ENCODE measurements at places on chromosomes 13 and 19.

- DNase-seq: peak; percentile 89
These were observed 5.5 kb upstream of the CCNE1 start for GRCh38 chr19:29806098-29806866.

GRCh38 chr19:50020481-50020880 is 4.7 kb downstream of the VRK3 start:
- peak; percentile 62 for DNase-seq

DNA sequence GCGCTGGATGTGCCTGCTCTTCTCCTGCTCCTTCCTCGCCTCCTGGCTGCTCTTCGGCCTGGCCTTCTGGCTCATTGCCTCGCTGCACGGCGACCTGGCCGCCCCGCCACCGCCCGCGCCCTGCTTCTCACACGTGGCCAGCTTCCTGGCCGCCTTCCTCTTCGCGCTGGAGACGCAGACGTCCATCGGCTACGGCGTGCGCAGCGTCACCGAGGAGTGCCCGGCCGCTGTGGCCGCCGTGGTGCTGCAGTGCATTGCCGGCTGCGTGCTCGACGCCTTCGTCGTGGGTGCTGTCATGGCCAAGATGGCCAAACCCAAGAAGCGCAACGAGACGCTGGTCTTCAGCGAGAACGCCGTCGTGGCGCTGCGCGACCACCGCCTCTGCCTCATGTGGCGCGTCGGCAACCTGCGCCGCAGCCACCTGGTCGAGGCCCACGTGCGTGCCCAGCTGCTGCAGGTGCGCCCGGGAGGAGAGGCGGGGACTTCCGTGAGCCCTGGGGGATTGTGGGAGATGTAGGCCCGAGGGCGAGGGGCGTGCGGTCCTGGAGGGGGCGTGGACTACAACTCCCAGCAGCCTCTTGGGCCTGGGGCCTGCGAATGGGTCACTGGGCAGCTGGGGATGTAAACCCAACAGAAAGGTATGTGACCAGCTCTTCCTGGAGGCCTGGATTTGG is 6.7 kb downstream of the KCNJ14 start:
- DNase-seq: no peak

- DNase-seq: peak; percentile 86
These were observed 9.1 kb downstream of the LYL1 start for GRCh38 chr19:13093407-13094105.

DNA sequence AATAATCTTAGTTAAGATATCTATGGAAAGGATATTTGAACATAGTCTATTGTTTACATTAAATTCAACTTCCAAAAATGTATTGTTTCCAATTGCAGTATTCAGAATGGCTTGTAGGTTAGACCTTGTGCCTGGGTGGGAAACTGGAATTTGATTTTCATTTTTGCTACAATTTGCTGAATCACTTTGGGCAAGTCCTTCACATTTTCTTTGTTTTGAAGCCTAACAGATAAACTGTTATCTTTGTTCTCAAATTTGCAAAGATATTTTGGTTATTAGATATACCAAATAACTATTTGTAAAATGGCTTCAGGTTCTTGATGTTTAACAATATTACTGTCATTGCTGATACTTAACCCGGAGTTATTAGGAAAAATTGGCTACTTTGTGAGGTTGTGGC is 82.6 kb downstream of the WDFY2 start:
- no peak for DNase-seq

DNA sequence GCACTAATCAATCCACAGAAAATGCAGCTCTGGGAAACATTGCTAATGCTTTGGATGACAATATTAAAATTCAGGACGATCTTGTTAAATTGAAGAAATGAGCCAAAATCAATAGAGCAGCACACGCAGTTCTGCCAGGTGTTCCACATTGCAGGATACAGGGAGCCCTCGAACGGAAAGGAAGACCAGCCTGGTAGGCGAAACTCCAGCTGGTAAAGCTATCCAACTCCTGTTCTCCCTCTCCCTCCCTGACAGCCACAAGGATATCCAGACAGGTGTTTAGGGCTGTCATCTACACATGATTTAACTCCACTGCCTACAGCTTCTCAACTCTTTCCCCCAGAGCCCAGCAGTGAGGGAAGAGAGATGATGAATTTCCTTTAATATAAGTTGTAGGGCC is 67.7 kb downstream of the EPSTI1 start:
- DNase-seq: no peak

DNA sequence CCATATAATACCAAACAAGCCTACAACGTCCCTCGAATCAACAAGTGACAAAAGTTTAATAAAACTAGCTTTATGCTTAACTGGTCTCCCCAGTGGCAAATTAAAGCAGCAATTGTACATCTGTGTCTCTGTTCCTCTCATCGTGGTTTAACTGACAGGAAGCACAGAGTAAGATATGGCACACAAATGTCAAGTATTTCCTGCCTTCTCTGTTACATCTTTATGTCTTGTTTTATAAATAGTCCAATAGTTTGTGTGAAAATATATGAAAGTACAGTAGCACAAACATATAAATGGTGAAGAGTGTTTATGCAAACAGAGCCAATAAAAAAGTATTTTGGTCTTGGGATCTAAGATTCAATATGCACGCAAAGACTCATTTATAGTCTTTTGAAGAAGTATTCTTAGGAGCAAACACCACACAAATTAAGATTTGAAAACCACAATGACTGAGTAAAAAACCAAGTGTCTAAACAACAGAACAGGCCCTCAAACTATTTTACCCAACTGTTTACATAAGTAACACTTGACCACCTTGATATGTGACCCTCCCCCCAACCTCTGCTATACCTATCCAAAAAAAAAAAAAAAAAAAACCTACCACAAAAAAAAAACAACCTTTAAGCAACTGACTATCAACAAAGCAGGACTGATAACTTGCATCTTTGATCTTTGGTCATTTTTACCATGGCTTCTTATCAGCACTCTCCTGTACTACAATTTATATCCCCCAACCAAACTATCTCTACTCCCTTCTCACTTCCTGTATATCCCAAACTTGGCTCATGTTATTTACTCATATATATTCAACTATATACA is 14.0 kb downstream of the ELF1 start:
- no peak for DNase-seq

- DNase-seq: no peak
These were observed 205.8 kb downstream of the LMO7 start for GRCh38 chr13:75841905-75842304.

GRCh38 chr19:2252055-2252796 is 3.1 kb downstream of the AMH start:
- no peak for DNase-seq

DNA sequence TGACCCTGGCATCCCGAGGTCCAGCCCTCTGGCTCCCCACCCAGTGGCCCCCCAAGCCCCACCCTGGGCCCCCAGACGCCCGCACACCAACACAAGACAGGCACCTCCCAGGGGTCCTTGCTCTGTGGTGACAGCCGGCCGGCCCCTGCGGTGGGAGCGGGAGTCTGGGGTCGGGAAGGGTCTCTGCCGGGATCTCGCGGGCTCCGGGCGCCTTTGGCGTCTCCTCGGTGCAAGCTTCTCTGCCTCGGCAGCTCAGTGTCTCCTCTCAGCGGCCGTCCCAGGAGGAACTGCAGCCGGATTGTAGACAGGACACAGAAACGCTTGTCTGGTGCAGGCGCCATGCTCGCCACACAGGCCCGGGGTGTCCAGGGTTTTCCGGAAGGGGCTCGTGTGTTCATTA is 43.7 kb downstream of the TMEM255B start:
- no peak for DNase-seq

- no peak for DNase-seq
These were observed 65.6 kb upstream of the USE1 start for GRCh38 chr19:17149393-17150135.

- DNase-seq: no peak
These were observed 48.9 kb upstream of the URAD start for GRCh38 chr13:28037399-28037798.

DNA sequence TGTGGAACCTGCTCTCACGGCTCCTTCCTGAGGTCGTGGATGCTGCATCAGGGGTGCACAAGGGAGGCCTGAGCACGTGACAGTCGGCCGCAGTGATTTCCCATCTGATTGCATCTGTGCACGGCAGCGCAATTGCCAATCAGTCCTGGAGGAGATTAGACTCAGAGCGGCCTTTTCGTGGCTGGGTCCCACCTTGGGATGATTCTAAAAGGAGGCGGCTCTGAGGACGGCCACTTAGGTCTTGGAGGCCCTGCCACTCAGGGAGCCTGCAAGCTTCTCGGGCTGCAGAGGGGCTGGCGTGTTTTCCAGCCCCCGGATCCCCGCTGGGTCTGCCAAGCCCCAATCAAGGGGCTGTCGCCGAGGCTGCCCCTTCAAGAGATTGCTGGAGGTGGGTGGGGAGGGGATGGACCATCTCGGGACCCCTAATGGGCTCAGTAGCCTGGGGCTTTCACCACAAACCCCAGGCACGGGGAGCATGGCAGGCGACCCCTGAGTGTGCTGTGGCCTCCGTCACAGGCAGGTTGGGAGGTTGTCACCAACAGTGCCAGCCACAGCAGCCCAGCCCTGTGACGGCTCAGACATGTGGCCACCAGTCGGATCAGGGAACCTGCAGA is 51.6 kb downstream of the SOX1 start:
- DNase-seq: no peak

DNA sequence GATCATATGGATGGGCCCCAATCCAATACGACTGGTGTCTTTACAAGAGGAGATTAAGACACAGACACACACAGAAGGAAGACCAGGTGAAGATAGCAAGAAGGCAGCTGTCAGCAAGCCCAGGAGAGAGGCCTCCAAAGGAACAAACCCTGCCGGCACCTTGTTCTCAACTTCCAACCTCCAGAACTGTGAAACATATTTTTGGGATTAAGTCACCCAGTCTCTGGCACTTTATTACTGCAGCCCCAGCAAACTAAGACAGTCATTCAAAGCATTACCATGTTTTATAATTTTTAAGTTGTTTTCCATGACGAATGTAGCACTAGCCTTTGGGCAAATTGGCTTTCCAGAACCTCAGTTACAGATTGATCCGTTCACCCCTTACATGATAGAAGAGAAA is 11.3 kb downstream of the STARD13 start:
- no peak for DNase-seq

- DNase-seq: no peak
These were observed 72.6 kb upstream of the TSHZ3 start for GRCh38 chr19:31421856-31422255.

DNA sequence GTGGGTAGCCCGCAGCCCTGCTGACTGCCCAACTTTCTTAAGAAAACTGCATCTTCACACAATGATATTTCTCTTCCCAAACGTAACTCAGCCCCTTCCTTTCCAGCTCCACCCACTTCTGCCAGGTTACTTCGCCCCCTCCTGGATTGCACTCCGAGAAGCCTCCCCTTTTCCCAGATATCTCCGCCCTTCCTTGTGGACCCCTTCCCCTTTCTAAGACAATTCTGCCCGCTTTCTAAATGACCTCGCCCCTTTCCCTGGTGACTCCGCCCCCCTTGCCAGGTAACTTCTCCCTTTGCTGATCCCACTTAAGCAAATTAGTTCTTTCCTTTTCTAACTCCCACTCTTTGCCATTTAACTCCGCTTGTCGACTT is 2.6 kb downstream of the VSIG10L start:
- DNase-seq: peak; percentile 55
